Right ventricle myocardium superior (tissue), 1 donor: ENCODE measurements at places on chromosomes 6 and 20.
A peak's percentile ranks its signal among the peaks of the same experiment; 100 is the strongest.

DNA sequence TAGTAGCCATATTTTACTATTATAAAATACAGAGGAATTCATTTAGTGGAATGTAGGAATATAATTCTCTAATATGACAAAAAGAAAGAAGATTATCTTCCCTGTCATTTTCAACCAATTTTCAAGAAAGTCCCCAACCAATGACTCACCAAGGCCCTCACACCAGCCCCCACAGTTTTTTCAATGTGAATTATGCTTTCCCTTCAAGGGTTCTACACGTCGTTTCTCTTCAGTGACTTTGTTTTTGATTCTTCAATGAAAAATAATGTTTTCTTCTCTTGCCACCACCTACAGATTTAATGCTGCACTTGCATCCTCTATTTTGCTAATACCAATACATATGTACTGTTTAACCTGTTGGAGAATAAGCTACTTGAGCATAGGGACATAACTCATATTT, 841.3 kb downstream of the PHF3 start:
- DNase-seq = no peak

GRCh38 chr6:13044390-13044789, 283.9 kb downstream of the TBC1D7 start:
- DNase-seq = no peak

DNA sequence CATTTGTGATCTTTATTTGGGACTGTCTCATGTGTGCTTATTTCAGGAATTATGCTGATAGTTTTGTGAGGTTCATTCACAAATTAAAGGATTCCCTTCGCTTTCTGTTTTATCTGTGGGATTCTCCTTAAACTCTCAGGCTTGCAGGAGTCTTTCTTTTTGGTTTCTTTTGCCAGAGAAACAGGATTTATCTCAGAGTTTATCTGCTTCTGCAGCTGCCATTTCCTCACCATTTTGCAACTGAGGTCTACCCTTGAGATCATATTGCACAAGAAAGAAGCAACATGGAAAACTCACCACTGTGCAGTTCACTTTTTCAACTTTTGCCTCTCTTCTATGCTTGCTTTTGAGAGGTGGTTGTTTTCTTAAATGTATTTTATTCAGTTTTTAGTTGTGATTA, 201.0 kb downstream of the PRL start:
- no peak for DNase-seq

GRCh38 chr6:46626228-46626909, 26.2 kb downstream of the CYP39A1 start:
- no peak for DNase-seq

DNA sequence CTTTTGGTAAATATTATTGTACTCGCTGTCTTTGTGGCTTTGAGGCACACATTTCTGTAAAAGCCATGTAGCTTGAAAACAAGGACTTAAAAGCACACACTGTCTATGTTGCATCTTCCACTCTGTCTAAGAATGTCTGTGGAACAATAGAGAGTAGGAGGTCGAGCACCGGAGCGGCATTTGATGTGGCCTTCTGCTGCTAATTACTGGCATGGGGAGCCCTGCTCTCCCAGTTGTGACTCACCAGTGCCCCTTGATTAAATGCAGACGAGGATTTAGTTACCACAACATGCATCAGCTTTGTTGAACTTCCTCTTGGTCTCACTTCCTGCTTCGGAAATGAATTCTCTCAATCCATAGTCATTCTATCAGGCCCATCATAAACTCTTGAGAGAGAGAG, 680.7 kb upstream of the SLC35B3 start:
- no peak for DNase-seq

DNA sequence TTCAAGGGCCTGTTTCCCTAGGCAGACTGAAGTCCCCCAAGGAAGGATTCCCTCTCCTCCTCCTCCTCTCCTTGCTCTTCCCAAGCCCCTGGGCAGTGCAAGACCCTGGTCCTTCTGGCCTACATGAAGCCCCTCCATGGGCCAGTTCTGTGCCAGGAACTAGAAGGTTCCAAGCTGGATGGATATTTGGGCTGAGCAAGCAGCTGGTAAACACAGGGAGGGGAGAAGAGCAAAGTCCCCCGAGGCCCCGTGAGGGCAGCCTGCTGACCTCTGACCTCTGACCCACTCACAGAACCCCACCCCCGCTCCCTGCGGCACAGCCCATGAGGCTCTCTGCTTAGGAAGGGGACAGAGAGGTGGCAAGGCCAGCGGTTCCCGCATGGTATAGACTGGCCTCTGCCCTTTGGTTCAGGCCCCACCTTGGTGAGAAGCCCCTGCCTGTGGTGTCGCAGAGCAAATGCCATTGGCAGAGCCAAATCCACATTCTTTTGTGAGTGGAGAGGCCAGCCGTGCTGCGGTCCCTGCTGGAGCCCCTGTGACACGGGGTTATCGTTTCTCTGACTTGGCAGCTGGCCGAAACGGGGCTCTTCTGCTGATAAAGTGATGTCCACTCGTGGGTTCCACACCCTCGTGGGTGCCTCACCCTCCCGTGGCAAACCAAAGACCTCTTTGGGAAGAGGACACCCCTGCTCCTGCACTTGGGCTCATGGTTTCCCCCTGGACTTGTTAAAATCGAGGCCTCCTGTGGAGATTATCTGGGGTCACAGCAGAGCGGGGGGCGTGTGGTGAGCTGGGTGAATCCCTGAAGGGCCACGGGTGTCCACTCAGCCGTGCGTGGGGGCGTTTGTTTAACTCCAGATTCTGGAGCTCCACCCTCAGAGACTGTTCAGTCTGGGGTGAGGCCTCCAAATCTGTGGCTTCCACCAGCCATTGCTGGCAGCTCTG, 2.1 kb upstream of the CHRNA4 start:
- no peak for DNase-seq

GRCh38 chr6:169932491-169932890, 181.1 kb downstream of the ERMARD start:
- no peak for DNase-seq

GRCh38 chr20:20915844-20916243, 190.3 kb downstream of the LINC00237 start:
- DNase-seq = no peak

DNA sequence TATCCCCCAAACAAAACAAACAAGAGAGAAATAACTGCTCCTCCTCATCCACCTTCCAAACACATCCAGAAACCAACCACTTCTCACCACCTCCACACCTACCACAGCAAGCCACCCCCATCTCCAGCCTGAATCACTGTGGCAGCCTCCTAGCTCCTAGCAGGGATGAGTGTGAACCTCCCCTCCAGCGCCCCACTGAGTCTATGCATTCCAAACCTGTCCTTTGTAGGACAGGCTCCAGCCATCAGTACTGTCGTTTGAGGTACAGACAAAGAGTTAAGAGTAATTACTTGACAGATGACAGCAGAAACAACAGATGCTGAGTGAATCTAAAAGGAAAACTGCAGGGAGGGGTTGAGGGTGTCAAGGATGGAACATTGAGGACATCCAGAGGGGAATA, 2.4 kb downstream of the METTL24 start:
- DNase-seq = no peak

DNA sequence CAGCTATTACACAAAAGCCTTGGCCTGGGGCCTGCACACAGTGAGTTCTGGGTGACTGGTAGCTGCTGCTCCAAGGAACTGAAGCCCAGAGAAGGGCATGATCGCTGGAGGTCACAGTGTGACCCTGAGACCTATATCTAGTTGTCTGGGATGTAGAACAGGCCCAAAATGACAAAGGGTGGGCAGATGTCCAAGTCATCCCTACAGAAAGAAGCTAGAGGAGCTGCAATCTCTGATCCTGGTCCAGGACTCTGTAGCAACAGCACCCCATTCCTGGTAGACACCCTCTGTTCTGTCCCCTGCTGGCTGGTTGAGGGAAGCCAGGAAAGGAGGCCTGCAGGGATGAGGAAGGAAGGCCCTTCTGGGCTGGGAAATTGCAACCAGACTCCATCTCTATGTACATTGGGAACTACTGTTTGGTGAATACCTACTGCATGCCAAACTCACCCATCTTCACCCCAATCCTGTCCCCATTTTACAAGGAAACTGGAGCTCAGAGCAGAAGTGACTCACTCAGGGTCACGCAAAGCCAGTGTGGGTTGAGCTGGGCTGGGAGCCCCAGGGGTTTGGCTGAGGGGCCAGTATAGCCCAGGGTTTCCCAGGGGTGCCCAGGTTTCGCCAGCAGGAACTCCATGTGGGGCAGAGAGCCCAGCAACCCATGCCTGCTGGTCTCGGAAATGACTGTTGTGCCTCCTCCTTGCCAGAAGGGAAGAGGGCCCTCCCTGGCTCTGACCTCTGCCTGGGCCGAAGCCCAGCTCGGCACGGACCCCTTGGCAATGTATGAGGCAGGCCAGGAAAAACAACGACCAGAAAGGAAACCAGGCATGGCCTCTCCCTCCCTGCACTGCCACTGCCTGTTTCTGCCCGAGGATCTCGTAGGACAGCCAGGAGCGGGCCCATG, 44.9 kb upstream of the TLDC2 start:
- DNase-seq = peak; percentile 89

DNA sequence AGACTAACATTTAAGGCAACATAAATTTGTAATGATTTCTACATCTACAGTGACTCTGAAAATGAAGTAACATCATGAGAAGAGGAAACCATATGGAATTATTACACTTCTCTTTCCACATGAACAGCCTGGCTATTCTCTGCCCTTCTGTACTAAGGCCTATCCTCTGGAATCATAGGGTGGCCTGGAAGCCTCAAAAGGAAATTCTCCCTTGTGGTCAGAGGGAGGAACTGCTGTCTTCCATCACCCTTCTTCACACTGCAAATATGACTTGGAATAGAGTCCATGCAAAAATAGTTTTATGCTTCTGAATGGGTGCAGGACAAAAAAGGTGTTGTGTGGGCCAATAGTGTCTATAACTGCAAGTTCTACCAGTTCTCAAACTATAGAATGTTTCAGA, 44.6 kb upstream of the SH3BGRL2 start:
- no peak for DNase-seq

DNA sequence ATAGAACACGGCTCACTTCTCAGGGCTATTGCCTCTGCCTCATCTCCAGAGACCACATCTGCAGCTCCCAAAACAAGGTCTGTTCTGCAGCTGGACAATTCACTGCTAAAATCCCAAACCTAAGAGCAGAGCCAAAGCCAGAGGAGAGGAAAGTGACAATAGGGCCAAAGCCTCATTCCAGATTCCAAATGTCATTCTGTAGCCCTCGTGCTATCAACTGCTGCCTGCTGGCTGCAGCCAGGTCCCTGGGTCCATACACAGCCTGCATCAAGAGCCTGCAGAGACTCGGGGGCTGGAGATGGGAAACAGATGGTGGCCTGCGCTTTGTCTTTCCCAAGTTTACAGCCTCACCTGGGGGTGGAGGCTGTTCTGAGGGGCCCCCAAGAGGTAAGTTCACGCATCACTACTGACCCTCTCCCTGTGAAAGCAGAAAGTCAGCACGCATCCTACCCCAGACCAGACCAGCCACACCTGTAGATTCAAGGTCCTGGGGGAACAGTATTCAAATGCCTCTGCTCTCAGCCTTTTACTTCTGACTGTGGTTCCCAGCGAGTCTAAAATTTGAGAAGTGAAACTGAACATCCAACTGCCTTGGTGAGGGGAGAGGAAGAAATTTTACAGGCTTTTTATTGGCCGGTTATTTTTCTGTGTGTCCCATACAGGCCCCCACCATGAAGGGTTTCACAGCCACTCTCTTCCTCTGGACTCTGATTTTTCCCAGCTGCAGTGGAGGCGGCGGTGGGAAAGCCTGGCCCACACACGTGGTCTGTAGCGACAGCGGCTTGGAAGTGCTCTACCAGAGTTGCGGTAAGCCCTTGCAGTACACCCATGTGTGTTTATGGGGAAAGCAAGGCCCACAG, at the start of gene LY86:
Gene LY86 (plus strand): TSS at position 657 of the 860 bp plus-strand sequence. CDS start 15 bp downstream, at position 672.
- no peak for DNase-seq

DNA sequence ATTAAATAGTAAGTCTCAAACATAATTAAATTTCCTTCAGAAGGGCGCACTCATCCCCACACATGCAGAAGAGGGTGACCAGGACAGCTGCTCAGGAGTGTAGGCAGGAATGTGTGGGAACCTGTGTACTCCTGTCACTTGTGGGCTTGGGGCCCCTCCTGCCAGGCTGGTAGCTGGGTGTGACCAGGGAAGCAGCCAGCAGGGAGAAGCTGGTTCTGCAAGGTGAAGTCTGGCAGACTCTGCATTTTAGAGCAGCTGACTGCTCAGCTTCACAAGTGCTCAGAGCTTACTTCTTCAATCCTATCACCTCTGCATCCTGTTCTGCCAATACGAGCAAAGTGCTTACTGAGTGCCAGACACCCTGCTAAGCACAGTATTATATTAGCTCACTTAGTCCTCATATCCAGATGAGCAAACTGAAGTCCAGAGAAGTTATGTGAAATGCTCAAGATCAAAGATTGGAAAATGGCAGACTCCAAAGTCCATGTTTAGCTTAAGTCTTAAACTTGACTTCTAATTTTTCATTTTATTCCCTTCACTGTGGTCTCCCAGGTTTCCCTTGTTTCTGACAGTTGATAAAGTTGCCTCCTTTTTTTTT, 27.9 kb downstream of the ELMO2 start:
- no peak for DNase-seq

- DNase-seq = peak; percentile 82
These were observed 37.7 kb downstream of the KIF25 start for GRCh38 chr6:168035098-168035660.

GRCh38 chr6:33935439-33936080, 131.8 kb upstream of the MLN start:
- no peak for DNase-seq

DNA sequence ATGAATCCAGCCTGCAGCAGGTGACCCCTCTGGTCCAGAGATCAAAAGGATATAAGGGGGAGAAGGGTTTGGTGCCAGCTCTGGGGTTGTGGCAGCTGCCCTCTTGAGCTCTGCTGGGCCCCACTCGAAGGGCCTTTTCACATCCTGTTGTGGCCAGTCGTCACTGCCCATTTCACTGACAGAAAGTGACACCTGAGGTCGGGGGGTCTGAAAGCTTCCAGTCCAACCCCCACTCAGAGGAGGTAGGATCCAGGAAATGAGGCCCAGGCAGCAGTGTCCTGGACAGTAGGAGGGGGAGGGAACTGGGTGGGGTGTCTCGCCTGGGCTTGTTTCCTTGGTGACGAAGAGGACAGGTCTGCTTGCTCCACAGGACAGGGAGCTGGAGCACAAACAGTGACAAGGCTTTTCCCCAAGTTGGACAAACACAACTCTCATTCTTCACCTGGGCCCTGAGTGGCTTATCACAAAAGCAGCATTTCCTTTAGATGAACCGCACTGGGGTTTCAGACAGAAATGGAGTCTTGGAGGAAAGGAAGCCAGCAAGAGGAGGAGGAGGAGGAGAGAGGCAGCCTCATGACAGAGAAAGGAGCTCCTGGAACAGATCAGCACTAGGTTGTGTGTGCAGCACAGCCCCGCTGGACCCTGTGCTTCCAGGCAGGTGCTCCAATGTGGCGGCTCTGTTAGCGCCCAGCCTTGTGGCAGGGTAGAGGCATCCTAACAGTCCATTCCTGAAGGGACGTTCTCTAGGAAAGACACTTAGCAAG, 11.0 kb downstream of the FRS3 start:
- peak; percentile 36 for DNase-seq

GRCh38 chr6:5619249-5619648, 357.9 kb downstream of the FARS2 start:
- no peak for DNase-seq
